Fibroblast of skin of scalp (primary cell): ENCODE measurements at places on chromosomes 4 and X.
A peak's percentile ranks its signal among the peaks of the same experiment; 100 is the strongest.

- DNase-seq = no peak
These were observed 44.7 kb upstream of the AFAP1 start for GRCh38 chr4:7984286-7984925.

- DNase-seq = no peak
These were observed 2.9 kb downstream of the SOX3 start for GRCh38 chrX:140501940-140502468.

DNA sequence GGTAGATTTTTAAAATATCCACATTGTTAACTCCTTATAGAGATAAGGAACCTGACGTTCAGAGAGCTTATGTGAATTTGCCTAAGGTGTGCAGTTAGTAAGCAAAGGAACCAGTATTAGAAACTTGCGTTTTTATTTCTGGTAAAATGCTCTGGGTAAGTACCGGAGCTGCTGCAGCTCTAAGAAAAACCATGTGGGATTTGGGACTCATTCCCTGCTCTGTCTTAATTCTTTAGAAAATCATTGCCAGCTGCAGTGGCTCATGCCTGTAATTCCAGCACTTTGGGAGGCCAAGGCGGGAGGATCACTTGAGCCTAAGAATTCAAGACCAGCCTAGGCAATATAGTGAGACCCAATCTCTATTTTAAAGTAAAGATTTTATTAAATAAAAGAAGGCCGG lies 5.8 kb downstream of the CCKAR start:
- DNase-seq = peak; percentile 38

GRCh38 chr4:43456383-43456782 lies 563.9 kb downstream of the GRXCR1 start:
- DNase-seq = peak; percentile 85
